WTC11 (cell line): ENCODE measurements at places on chromosomes 7 and 10.

- no peak for DNase-seq
Measured at GRCh38 chr10:120012131-120012400, 119.5 kb downstream of the SEC23IP start.

DNA sequence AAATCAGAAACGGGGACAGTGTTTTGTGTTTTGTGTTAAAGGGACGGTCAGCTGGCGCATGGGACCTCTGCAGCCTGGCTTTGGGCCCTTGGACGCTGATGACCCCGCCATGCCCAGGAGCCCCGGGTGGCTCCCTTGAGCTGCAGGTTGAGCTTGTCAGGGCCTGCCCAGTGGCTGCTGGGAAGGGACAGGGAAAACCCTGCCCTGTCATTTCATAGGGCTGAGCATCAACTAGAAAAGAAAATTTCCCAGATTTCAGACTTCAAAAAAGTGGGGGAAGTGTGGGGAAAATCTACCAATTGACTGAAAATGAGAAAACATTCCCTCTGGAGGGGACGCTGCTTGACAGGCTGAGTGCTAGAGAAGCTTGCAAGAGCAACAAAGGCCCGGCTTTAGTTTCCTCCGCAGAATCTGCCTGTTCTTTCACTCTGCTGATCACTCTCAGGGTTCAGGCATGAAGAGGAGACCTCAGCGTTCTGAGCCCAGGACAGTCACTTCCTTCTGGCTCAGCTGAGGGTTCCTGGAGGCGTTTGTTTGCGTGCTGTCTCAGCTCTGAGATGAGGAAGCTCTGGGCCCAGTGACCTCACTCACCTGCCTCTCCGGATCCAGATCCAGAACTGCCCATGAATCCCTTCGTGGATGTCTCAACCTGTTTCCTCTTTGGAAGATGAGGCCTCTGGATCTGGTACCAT, 18.6 kb upstream of the DNAJB6 start:
- DNase-seq: no peak

- DNase-seq: no peak
Measured at GRCh38 chr10:6123532-6123931, 34.7 kb downstream of the RBM17 start.

DNA sequence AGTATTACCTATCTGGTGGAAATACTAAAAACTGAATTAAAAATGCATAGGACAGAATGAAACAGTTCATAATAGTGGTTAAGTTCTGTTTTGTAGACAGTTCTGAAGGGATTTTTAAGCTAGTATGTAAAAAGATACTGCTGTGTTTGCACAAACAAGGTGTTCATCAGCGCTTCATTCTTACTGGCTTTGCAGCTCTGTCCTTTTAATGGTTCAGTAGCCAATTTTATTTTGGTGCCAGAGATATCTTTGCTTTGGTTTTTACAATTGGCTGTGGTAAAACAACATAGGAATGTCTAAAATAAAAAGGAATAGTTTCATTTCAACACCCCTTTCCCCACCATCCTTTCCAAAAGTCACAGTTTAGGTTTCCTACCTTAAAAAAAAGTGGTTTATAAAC, 33.0 kb downstream of the STAM start:
- no peak for DNase-seq

GRCh38 chr7:111282626-111283025, 191.7 kb downstream of the LRRN3 start:
- no peak for DNase-seq

- no peak for DNase-seq
Measured at GRCh38 chr10:34933676-34934075, 118.6 kb upstream of the PARD3 start.

DNA sequence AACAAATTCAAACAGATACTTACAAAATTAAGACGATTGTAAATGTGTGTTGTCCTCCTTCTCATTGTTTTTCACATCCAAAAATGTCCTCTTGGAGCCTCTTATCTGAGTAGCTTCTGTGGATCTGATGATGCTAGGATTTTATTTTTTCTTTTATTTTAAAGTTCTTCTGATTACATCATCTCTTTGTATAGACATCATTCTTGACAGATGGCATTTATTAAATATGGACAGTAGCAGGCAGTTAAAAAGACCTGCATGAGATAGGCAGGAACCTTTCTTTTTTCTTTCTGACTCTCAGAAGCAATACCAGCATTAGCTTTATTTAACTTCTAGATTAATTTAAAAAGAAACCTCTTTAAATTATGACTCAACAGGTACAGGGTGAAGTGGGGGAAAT, at the start of gene RPA3:
TSS of gene RPA3 (minus strand) at position 116 of the 400 bp plus-strand sequence. CDS start 78,189 bp downstream, outside the sequence.
- DNase-seq: no peak

DNA sequence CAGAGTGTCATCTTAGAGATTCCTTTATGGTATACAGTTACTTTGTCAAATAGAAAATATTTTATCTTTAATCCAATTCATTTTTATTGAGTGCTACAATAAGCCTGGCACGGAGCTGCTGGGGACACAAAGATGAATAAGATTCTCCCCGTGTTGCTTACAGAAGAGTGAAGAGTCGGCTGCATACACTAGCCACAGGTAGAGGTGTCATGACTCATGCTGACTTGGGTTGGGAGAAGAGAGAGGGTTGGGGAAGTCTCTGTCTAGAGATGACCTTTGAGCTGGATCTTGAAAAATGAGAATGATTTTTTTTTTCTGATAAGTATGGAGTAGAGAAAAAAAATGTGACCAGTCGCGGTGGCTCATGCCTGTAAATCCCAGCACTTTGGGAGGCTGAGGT, 289.9 kb upstream of the CELF2 start:
- DNase-seq: no peak

- DNase-seq: peak; percentile 92
Measured at GRCh38 chr10:67788028-67788886, 49.7 kb downstream of the DNAJC12 start.

DNA sequence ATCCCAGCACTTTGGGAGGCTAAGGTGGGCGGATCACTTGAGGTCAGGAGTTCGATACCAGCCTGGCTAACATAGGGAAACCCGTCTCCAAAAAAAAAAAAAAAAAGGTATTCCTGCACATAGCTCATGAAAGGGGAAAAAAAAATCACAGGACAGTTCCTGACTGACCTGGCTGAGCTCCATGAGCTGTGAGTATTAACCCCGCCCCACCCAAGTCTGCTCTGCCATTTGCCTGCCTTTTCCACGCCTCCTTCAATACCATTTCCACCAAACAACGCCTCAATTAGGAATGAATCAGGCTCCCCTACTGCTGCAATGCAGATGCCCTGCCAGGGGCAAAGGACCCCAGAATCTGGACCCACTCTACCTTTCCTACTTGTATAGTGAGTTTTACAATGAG, 55.0 kb downstream of the PDIA4 start:
- DNase-seq: no peak

GRCh38 chr10:97444212-97444611, 1.6 kb downstream of the EXOSC1 start:
- DNase-seq: no peak

GRCh38 chr7:105429746-105430612, 41.3 kb upstream of the SRPK2 start:
- DNase-seq: peak; percentile 20

DNA sequence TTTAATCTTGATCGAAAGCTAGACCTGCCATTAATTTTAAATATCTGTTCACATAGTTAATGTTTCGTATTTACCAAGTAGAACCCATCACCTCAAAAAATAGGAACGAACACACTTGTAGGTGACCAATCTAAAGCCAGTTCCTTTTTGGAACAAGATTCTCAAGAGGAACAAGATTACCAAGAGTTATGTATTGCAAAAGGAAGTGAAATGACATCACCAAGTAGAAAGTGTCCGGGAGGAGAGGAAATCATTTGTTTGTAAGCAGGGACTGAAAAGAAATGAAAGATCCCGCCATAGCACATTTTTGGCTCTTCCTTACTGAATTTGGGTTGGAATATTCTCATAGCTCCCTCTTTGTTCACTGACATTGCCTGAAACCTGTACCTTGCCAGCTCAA, 1200.5 kb downstream of the SORCS1 start:
- DNase-seq: no peak

DNA sequence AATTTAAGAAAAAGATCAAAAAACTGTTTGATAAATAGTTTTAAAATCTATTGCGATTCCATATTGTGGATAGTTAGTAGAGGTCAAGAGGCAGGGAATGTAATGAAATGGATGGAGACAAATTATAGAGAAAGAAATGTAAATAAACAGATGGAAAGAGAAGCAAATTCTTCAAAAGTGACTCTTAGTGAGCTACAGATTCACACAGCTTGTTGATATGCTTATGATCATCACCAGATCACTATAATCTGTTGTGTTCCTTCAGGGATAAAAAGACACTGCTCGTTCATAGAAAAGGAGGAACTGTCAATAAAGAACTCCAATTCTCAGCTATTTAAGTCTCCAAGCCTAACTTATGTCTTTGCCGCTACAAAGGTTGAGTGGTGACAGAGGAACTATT, 251.4 kb upstream of the SEMA3C start:
- DNase-seq: no peak

GRCh38 chr7:82757-83155, 109.6 kb upstream of the FAM20C start:
- DNase-seq: no peak

- DNase-seq: no peak
Measured at GRCh38 chr10:99926925-99927720, 82.6 kb downstream of the DNMBP start.

GRCh38 chr7:134287916-134288659, 28.6 kb downstream of the SLC35B4 start:
- DNase-seq: no peak
